ENCODE measurements at places on chromosomes 5 and 9.

DNA sequence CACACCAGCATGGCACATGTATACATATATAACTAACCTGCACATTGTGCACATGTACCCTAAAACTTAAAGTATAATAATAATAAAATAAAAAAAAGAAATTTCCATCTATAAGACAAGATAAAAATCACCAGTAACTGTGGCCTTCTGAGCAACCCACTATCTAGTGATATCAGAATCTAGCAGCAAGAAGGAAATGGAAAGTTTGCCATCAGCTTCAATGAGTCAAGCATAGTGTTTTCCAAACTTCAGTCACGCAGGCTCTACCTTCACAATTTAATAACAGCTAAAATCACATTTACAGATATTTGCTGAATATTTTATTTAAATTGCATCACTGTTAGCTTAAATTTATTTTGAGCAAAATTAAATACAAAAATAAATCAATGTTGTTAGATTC is 345.3 kb upstream of the CD180 start:
- no peak for DNase-seq

DNA sequence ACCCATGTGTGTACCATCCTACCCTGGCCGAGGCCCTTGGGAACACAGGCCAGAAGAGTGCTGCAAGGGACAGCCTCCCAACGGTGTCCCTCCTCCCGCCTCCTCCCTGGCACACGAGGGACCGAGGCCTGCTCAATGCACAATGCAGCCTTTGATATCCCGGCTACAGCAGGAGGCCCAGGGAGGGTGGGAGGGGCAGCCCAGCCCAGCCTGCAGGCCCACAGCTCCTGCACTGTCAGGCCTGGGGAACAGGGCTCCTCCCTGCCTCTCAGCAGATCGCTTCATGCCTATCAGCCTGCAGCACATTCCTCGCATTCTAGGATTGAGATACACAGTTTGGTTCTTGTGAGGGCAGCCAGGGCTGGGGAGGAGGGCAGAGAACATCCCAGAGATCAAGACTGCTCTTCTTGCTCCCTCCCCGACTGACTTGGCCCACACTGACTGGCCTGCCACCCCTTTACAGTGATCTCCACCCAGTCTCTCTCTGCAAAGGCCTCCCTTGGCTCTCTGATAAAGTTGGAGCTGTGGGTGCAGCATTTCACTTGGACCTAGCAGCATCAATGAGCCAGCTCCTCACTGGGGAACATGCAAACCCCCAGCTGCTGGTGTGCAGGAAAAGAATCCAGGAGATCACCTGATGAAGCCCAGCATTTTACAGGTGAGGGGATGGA is at the start of gene SH3TC2:
SH3TC2 (minus strand) TSS at position 46 of the 671 bp plus-strand sequence; CDS start at position 6, 40 bp downstream.
- no peak for DNase-seq

DNA sequence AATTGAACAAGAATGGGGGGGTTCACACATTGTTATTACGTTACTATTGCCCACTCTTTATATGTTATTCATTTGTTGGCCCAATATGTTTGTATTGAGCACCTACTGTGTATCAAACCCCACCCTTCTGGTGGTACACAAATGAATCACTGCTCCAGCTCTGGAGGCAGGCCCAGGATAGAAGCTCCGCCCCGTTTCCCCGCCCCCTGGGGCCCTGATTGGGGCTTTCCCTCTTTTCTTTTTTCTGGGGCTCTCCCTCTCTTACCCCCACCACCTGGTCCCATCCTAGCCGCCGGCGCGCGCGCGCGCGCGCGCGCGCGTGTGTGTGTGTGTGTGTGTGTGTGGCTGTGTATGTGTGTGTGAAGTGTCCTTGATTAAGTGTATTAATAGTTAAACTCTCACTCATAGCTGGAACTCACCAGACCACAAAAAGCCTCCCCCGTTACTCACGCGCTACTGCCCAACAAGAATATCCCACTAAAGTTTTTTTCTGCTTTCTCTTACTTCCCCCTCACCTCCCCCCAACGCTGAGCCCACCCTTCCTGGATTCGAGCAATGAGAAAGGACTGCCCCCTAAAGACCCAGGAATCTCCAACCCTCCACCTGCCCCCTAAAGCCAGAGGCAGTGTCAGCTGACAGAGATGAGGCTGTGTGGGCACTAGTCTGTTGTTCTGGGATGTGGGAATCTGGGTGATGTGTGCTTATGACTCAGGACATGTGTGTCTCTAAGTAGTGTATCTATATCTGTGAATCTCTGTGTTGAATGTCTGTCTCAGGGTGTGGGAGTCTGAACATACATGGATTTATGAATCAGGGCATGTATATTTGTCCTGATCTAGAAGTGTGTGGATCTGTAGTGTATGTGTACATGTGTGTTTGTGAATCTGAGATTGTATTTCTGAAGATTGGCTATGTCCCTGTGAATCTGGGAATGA is 4.0 kb downstream of the CXXC5 start:
- peak; percentile 37 for DNase-seq

- DNase-seq, result no peak
Observed at GRCh38 chr5:110096419-110096818, 406.7 kb downstream of the MAN2A1 start.

GRCh38 chr5:775961-776861 is 8.3 kb downstream of the ZDHHC11B start:
- DNase-seq, result no peak

DNA sequence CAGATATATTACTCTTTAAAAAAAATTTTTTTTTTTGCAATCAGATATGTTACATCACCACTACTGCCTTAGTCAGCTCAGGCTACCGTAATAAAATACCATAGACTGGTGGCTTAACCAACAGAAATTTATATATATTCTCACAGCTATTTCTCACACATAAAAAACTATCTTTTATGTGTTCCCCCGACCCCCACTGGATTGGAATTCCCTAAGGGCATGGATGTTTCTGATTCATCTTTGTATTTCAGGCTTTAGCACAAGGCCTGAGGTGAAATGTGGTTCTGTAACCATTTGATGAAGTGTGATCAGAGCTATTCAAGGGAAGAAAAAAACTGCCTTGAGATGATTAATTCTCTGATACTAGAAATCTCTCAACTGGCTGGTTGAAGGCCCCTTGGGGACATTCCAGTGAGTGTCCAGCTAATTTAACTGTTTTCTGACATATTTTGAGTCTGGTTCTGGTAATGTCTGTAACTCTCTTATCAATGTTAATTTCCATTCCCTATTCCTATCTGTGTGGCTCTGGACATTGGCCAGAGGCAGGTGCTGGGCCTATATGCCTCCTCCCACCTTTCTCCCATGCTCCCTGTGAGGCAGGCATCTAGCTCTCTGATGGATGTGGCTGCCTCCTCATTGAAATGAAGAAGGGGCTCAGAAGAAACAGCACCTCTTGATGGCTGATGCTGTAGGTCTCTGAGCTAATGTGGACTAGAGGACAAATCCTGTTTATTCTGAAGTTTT is 2.5 kb downstream of the CD14 start:
- no peak for DNase-seq

GRCh38 chr9:74824654-74825053 is 63.1 kb downstream of the TRPM6 start:
- no peak for DNase-seq

- no peak for DNase-seq
Observed at GRCh38 chr9:129145841-129146292, 32.2 kb downstream of the IER5L start.

DNA sequence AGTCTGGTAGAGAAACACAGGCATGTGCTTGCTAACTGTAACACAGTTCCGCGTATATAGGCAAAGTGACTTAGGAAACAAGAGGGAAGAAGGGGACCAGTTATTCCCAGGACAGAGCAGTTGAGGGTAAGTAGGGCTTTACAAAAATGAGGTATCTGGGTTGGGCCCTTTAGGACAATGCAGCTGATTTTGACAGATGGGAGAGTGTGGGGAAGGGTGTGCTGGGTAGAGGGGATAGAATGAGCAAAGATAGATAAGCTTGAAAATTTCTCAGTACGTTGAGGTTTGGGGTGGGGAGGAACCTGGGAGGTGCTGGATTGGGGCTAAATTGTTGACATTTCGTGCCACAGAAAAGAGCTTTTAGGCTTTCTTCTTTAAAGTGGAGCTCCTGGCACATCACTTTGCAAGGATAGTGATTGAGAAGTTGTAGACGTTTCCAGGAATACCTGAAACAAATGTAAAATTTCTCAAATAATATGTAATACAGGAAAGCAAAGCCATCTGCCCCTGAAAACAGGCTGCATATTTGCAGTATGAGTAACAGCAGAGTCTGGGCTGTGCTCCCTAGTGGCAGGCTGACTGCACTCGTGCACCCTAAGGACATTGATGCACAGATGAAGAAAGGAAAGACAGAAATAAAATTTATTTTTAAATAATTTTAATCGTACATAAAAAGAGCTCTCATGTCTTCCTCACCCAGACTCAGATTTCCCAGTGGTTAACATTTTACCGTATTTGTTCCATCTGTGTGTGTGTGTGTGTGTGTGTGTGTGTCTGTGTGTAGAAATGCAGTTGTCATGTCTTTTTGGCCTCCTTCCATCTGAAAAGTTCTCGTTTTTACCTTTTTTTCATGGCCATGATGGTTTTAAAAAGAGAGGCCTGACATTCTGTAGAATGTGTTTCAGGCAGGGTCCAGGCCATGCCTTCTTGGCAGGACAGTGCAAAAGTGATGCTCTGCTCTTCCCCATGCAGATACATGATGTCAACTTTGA is 144.9 kb upstream of the DMRT1 start:
- no peak for DNase-seq

- DNase-seq, result no peak
Observed at GRCh38 chr5:131997026-131997726, 14.3 kb downstream of the ACSL6 start.

GRCh38 chr5:149041242-149041641 is 21.6 kb downstream of the SH3TC2 start:
- no peak for DNase-seq

- DNase-seq, result no peak
Observed at GRCh38 chr9:131049829-131050715, 41.1 kb downstream of the LAMC3 start.

GRCh38 chr5:13946111-13946510 is 1.6 kb upstream of the DNAH5 start:
- DNase-seq, result no peak

DNA sequence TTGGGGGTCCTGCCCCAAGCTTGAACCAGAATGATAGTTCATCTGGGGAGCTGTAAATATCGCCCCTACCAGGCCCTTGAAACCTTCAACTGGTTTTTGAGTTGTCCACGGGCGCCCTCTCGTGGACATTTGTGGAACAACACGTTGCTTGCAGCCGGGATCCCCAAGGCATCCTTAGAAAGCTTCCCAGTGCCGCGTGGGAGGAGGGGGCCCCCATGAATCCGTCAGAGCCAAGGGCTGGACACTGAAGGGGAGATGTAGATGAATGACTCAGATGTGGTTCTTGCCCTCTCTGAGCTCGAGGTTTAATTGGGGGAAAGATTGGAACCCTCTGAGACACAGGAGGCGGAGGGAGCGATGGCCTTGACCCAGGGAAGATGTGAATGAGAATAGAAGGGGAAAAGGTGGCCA is 31.8 kb upstream of the ORM1 start:
- DNase-seq, result peak; percentile 48

GRCh38 chr5:129460672-129460935 is 506 bp downstream of the ADAMTS19 start:
- DNase-seq, result no peak

GRCh38 chr5:74476046-74476818 is 164.3 kb downstream of the ENC1 start:
- no peak for DNase-seq

DNA sequence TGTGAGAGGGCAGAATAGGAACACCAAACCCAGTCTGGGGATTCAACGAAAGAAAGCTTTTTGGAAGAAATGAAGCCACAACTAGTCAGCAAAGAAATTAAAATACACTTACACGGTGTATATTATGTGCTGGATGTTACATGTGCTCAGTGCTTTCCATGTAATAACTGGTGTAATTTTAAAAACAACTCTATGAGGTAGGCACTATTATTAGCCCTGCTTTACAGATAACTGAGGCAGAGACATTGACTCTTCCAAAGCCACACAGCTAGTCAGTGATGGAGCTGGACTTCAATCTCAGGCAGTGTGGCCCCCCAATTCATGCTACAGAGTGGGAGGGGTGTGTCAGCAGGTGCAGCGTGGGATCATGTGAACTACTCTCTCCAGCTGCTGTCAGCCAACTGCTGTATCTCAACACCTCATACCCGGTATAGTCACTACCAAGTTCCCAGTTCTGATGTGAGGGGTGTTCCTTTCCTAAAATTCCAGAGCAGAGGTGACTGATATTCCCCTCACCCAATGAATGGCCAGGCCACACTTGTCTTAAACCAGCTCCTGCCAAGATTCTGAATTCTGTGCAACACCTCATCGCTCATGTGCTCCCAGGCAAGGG is 33.8 kb upstream of the TJP2 start:
- no peak for DNase-seq

DNA sequence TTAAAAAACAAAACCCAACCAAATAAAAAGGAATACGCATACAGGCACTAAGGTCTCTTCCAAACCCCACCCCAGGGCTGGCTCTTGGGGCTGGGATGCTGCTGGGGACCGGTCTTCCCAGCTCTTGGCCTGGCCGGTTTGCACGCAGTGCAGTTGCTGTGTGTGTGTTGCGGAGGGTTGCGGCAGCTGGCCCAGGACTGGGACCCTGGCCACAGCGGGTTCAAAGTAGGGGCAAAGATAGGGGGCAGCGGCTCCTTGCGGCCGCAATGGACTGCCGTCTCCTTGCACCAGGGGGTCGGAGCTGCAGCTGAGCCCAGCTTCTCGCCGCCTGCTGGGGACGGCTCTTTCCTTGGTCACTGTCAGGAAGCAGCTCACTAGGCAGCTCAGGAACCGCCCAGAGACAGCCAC is 5.0 kb downstream of the DMRT3 start:
- no peak for DNase-seq

- DNase-seq, result no peak
Observed at GRCh38 chr5:143693651-143694252, 118.2 kb upstream of the HMHB1 start.

- no peak for DNase-seq
Observed at GRCh38 chr5:149765932-149766331, 35.8 kb downstream of the PPARGC1B start.

- DNase-seq, result no peak
Observed at GRCh38 chr5:149429839-149430721, 51.0 kb upstream of the IL17B start.

Measured in T-helper 17 cell (primary cell).